ENCODE measurements at places on chromosomes 16 and 17.

DNA sequence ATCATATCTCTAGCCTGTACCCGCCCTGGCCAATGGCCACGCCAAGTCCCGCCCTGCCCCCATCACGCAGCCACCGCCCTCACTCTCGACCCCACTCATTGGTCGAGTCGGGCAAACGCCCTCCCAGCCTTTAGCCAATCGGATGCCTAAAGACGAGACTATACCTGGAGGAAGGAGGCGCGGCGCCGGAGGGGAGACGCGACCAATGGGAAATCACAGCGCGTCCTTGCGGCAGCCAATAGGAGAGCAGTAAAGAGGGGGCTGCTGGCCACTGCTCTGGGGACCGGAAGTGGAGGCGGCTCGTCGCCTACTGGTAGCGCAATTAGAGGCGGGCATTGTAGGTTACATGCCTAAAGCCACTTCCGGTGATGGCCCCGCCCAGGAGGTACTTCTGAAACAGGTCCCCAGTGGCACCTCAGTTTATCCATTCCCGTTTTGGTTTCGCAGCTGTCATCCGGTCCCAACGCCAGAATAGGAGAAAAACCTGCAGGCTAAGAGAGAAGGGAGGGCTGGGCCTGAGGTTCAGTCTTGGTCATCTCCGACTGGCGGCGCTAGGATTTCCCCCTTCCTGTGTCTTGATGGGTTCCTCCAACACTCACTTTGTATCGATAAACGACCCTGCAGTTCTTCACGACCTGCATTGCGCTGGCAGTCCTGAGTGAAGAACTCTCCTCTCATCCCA, 3.6 kb upstream of the MTMR4 start:
- peak overlapping the region; percentile 98 for H3K4me3 ChIP-seq
- H3K27me3 ChIP-seq = no peaks in the 10 kb centered on the region

- no peak for DNase-seq
- H3K27ac ChIP-seq = no peak overlapping the region
- no peaks in the 10 kb centered on the region for H3K27me3 ChIP-seq
These were observed 23.1 kb downstream of the MPHOSPH6 start for GRCh38 chr16:82146957-82147356.

- H3K27ac ChIP-seq = no peak overlapping the region
- no peaks in the 10 kb centered on the region for H3K4me1 ChIP-seq
- no peak overlapping the region for H3K4me3 ChIP-seq
- no peaks in the 10 kb centered on the region for H3K27me3 ChIP-seq
These were observed 12.7 kb downstream of the TERF2IP start for GRCh38 chr16:75660321-75660720.

DNA sequence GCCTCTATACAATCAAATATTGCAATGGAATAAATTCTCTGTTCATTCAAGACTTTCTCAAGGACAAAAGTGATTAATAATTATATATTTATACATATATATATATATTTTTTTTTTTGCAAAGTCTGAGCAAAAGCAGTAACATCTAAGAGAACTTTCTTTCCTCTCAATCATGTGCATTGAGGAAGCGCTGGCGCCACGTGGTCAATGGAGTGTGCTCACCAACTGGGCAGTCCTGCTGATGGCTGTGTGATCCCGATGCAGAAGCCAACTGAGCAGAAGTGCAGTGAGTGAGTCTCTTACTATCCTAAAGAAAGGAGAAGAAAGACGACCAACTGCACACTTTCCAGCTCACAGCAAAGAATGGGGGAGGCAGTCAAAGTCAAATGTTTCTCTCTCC, 37.2 kb upstream of the ULK2 start:
- no peak overlapping the region for H3K4me3 ChIP-seq
- H3K4me1 ChIP-seq = peaks cover 2% of the 10 kb centered on the region
- no peak for DNase-seq
- H3K36me3 ChIP-seq = peaks cover 52% of the 10 kb centered on the region
- H3K27me3 ChIP-seq = no peaks in the 10 kb centered on the region
- no peak overlapping the region for H3K27ac ChIP-seq

GRCh38 chr17:7989781-7990655, 12.4 kb upstream of the GUCY2D start:
- peak overlapping the region; percentile 60 for H3K4me3 ChIP-seq
- no peaks in the 10 kb centered on the region for H3K27me3 ChIP-seq
- peaks cover 27% of the 10 kb centered on the region for H3K4me1 ChIP-seq
- no peak overlapping the region for H3K27ac ChIP-seq

GRCh38 chr17:14904386-14904785, 360.7 kb downstream of the PMP22 start:
- peak; percentile 68 for DNase-seq
- H3K36me3 ChIP-seq = no peaks in the 10 kb centered on the region
- peaks cover 3% of the 10 kb centered on the region for H3K4me1 ChIP-seq
- H3K27ac ChIP-seq = no peak overlapping the region
- no peak overlapping the region for H3K4me3 ChIP-seq
- H3K27me3 ChIP-seq = no peaks in the 10 kb centered on the region

- no peaks in the 10 kb centered on the region for H3K27me3 ChIP-seq
- DNase-seq = peak; percentile 45
- H3K27ac ChIP-seq = no peak overlapping the region
- peaks cover 32% of the 10 kb centered on the region for H3K36me3 ChIP-seq
These were observed 51.4 kb downstream of the USP10 start for GRCh38 chr16:84751241-84751640.

- no peaks in the 10 kb centered on the region for H3K4me1 ChIP-seq
- H3K27me3 ChIP-seq = no peaks in the 10 kb centered on the region
- H3K36me3 ChIP-seq = peaks cover 16% of the 10 kb centered on the region
- no peak overlapping the region for H3K4me3 ChIP-seq
These were observed 55.3 kb downstream of the NUP88 start for GRCh38 chr17:5364156-5364555.

- H3K27ac ChIP-seq = peak overlapping the region; percentile 70
- DNase-seq = peak; percentile 69
- H3K27me3 ChIP-seq = peaks cover 2% of the 10 kb centered on the region
These were observed 951 bp upstream of the GPRC5C start for GRCh38 chr17:74430706-74431567.

DNA sequence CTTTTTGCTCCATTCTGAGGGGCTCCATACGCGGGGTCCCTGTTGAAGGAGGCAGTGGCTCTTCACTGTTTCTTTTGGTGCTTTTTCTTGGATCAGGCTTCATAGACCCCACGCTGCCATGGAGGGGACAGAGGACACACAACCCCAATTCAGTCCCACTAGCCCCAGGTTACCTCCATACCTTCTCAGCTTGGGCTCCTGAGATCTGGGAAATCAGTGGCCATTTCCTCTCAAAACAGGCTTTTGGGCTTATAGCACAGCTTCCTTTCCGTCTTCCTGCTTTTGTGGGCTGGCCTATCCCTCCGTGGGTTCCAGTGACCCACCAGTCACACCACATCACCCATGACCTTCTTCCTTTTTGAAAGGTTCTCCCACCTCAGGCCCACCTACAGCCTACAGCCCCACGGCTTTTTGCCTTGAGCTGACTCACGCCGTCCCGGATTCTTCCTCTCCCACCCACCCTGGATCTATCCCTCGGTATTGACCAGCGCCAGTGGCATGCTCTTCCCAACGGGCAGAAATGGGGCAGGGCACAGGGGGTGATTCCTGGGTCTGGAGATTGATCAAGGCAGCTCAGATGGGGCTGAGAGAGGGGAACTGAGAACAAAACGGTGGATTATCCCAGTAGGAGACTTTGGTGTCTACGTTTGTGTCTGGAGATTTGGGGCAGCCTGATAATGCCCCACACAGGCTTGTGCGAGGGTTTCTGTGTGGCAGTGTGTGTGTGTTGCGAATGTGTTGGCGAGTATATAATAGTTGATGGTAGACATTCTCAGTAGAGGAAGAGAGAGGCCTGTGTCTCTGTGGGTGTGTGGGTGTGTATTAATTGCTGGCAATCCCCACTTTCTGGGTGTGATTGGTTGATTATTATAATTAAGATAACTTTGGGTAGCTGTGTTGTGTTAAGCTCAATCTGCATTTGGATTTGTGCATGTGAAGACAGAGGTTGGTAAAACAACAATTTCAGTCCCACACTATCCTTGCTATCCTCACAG, 3.8 kb downstream of the TBX21 start:
- no peak overlapping the region for H3K4me3 ChIP-seq
- H3K27ac ChIP-seq = no peak overlapping the region
- no peaks in the 10 kb centered on the region for H3K36me3 ChIP-seq

DNA sequence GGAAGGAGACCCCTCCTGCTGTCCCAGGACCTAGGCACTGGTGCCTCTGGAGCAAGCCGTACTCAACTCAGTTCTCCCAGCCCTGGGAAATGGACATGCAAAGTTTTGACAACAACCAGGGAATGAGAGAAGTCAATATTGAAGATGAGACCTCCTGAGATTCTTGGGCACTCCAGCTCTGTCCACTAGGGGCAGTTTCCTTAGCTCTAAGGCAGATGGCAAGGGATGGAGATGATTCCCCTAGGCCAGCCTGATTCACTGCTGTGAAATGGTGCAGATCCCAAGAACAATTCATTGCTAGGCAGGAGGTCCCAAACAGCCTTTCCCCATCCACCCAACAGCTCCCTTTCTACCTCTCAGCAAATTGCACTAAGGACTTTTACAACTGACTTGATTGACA, 20.5 kb upstream of the SDR42E2 start:
- no peak for DNase-seq
- H3K4me1 ChIP-seq = no peaks in the 10 kb centered on the region
- H3K27me3 ChIP-seq = no peaks in the 10 kb centered on the region

DNA sequence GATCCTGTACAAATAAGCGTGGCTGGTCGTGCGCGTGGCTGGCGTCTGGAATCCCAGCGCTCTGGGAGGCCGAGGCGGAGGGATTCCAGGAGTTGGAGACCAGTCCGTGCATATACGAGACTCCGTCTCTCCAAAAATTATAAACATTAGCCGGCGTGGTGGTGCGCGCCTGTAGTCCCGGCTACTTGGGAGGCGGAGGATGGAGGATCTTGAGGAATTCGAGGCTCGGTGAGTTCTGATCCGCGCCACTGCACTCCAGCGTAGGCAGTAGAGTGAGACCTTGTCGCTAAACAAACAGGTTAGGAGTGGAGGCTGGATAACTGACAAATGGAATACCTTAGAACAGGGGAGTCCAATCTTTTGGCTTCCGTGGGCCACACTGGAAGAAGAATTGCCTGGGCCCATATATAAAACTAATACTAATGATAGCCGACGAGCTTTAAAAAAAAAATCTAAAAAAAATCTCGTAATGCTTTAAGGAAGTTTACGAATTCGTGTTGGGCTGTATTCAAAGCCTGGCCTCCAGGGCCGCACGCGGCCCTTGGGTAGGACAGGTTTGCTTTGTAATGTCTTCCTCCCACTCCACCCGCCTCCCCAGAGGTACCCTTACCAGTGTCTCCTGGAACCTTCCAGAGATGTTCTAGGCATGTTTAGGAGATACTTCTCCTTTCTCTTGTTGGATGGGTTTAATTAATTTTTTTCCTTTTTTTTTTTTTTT, 909 bp upstream of the RSL1D1 start:
- H3K4me1 ChIP-seq = peaks cover 29% of the 10 kb centered on the region
- no peaks in the 10 kb centered on the region for H3K27me3 ChIP-seq
- peak overlapping the region; percentile 93 for H3K27ac ChIP-seq
- no peaks in the 10 kb centered on the region for H3K36me3 ChIP-seq
- peak overlapping the region; percentile 89 for H3K4me3 ChIP-seq

- no peaks in the 10 kb centered on the region for H3K27me3 ChIP-seq
- peak overlapping the region; percentile 40 for H3K4me3 ChIP-seq
- DNase-seq = no peak
- peaks cover 7% of the 10 kb centered on the region for H3K36me3 ChIP-seq
- peak overlapping the region; percentile 71 for H3K27ac ChIP-seq
These were observed 583 bp upstream of the CYLD start for GRCh38 chr16:50741225-50741780.

DNA sequence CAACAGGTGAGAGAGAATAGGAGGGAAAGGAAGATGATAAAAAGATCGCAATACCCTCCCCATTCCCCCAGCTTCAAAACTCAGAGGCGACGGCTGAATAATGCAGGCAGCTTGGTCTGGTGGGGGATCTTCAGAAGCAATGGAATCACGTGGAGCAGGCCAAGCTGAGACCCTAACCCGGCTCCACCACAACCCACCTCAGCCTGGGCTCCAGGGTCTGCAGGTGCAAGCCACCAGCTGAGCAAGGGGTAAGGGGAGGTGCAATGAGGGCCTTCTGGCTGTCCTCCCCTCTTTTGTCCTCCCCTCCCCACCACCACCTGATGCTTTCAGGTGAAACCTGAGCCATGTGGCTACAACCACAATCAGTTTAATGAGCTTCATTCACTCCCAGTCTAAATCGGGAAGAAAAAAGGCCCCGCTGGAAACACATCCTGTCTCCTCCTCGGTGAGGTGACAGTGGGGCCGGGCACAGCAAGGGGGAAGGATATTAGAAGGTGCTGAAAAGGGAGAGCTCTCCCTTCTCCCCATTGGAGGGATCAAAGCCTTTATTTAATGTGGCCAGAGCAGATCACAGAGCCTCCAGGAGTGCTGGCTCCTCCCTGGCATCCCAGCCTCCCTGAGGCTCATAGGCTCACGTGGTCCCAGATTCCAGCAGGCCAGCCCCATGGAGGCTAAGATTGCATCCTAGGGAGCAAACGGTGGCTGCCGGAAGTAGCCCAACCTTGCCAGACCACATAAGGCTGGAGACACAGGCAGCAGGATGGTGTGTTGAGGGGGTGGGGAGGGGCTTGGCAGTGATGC, 261.0 kb downstream of the SOX9 start:
- no peaks in the 10 kb centered on the region for H3K4me1 ChIP-seq
- no peak overlapping the region for H3K27ac ChIP-seq
- H3K36me3 ChIP-seq = no peaks in the 10 kb centered on the region
- no peak for DNase-seq

DNA sequence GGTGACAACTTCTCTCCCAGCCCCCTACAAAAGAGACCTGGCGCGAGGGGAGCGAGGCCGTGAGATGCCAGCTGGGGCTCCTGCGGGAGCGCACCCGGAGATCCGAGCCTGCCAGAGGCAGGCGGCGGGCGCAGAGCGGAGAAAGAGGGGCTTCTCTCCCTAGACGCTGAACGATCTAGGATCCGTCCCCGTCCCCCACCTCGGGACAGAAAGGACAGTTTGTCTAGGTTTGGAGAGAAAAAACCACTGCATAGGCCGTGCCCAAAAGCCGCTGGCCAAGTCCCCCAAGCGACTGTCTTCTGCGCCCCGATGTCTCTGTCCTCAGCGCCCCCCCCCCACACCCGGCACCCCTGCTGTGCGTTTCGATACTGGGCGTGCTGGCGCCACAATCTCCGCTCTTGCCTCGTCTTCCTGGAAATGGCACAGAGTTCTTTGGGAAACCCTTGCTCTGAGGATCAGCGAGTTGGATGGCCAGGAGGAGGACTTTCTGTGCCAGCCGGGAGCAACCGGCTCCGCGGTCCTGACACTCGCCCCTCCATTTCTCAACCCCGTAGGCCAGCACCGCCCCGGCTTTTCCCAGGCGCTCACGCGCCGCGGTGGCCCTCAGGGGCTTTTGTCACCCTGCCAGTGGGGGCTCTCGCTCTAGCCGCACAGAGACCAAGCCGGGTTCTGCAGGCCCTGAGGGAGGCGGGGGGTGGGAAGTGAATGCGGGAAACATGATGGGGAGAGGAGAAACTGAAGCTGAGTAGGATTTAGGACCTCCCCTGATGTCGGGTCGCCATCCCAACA, 1.0 kb downstream of the SSTR2 start:
- H3K4me1 ChIP-seq = peaks cover 34% of the 10 kb centered on the region
- peaks cover 10% of the 10 kb centered on the region for H3K27me3 ChIP-seq
- H3K27ac ChIP-seq = no peak overlapping the region
- H3K36me3 ChIP-seq = no peaks in the 10 kb centered on the region
- no peak for DNase-seq
- H3K4me3 ChIP-seq = peak overlapping the region; percentile 73
